ENCODE measurements at places on chromosomes 1 and 21.

- no peak for DNase-seq
These were observed 4.0 kb downstream of the AGT start for GRCh38 chr1:230709619-230710542.

- DNase-seq = no peak
These were observed 15.2 kb upstream of the LMX1A start for GRCh38 chr1:165371588-165372225.

DNA sequence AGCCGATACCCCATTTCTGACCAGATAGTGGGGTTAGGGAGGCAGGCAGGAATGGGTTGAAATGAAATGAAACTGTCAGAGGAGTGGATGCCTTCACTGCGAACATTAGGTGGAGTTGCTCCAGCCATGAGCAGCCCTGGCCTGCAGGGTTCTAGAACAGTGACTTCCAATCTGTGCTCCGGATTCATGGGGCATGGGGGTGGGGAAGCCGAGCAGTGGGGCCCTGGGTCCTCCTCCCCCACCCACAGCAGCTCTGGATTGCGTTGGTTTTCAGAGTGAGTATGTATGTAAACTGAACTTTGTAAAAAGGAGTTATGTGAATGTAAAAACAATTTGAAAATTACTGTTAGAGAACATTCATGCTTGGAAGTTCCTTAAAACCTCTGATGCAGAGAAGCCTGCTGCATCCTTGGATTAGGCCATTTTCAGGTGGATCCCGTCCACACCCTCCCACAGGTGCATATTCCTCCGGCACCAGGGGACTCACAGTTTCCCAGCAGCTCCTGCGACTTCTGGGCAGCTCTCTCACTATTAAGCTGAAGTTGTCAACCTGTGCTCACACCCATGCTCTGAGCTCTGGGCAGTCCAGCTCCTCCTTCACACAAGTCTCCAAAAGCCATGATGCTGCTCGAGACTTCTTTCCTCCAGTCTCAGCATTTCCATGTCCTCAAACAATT lies 54.4 kb upstream of the EDN2 start:
- DNase-seq = no peak

- DNase-seq = no peak
These were observed 42.1 kb upstream of the CFHR3 start for GRCh38 chr1:196732526-196732925.
